ENCODE measurements at places on chromosomes 11 and 22. TPM values are rescaled to one million over a fixed set of nuclear protein-coding genes. Genes with fewer than 3 reads are reported as not detected.

The SAA4 gene
- not detected for total RNA-seq

The PTPRCAP gene
- total RNA-seq: 1.2 TPM

The TMEM151A gene
- total RNA-seq: 0.15 TPM

The DNAJB13 gene
- 0.90 TPM for total RNA-seq

DNA sequence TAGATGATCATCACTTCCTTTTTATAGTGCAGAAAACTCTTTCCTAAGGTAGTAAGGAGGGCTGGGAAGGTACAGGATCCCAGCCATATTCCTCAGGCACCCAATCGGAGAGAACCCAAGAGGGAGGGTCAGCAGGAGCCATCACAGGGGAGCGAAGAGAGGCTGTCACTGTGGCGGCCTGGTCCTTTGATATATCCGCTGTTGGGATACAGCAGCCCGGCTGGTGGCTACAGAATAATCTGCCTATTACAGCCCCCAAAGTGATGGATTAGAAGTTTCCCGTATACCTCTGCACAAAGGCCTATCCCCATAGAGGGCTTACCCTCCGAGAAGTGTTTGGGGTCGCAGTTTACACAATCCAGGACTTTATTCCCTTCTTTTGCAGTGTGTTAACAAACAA lies 48.5 kb downstream of the OR4D9 start:
- no peak for DNase-seq

DNA sequence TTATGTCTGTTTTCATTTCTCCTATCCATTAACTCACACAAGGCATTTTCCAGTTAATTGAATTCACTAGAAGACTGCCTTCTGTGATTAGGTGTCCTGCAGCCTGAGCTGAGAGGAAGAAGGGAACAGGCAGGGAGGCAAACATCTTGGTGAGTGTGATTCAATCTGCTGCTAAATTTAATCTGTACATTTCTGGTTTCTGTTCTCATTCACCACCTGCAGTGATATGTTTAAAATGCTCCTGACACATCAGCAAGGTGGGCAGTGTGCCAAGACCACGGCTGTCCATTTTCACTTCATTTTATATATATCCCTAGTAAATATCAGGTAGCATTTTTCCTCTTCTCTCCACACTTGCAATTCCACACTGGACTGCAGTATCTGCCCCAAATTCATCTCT lies 416.5 kb downstream of the TMEM135 start:
- no peak for DNase-seq

DNA sequence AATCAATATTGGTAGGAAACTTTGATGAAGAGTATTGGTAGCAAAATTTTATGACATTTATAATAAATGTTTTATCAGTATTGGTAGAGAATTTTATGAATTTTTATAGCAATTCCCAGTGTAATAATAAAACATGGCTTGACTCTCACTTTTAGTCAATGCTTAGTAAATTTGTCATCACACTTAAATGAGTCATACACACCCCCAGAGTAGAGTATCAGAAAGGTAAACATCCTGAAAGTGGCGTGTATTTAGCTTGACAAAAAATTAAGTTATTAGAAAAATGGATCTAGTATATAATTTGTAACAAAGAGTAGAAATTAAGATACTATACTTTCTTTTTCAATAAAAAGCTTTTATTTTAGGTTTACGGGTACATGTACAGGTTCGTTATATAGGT lies 2.6 kb downstream of the MS4A3 start:
- no peak for DNase-seq

DNA sequence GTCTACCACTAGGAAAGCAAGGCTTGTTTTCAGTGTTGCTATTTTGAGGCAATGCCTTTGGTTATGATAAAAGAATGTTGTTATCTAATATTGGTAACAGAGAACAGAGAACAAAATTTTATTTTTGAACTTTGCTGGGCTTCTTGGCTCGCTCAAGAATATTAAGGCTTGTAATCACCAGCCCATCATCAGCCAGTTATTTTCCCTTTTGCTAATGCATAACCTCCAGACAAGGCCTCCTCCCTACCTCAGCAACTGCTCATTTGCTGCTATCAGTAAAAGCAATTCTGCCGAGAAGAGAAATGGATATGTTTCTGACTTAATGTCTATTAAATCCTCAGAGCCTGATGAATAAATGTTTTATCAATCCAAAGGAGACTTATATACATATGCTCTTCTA lies 8.9 kb downstream of the MTMR2 start:
- no peak for DNase-seq

GRCh38 chr11:77031599-77031998 lies 2.6 kb upstream of the B3GNT6 start:
- no peak for DNase-seq
